ENCODE measurements at places on chromosomes 4 and X.

GRCh38 chr4:92163348-92163747, 140.4 kb upstream of the GRID2 start:
- DNase-seq, result no peak

DNA sequence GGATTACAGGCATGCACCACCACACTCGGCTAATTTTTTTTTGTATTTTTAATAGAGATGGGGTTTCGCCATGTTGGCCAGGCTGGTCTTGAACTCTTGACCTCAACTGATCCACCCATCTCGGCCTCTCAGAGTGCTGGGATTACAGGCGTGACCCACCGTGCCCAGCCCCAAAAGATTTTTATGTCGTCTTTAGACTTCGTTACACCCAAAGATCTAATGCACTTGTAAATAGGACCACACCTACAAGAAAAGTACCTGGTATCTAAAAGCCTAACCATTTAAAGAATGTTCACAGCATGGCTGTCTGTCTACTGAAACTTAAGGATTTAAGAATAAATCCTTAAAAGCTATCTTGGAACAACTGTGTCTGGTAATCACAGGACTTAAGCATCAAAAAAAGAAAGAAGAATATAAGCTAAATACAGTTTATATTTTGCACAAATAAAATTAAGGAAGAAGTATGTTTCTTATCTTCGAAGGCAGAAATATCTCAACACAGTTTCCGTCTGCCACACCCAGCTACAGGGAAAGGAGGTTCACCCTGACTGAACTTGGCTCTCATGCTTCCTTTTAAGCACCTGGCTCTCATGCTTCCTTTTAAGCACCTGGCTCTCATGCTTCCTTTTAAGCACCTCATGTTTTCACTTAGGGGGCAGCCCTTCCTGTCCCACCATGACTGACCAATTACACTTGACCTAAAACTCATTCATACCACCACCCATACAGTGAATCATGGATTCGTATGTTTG, 92.0 kb upstream of the STS start:
- no peak for DNase-seq

- no peak for DNase-seq
These were observed 102.6 kb upstream of the SCML1 start for GRCh38 chrX:17634542-17635207.

DNA sequence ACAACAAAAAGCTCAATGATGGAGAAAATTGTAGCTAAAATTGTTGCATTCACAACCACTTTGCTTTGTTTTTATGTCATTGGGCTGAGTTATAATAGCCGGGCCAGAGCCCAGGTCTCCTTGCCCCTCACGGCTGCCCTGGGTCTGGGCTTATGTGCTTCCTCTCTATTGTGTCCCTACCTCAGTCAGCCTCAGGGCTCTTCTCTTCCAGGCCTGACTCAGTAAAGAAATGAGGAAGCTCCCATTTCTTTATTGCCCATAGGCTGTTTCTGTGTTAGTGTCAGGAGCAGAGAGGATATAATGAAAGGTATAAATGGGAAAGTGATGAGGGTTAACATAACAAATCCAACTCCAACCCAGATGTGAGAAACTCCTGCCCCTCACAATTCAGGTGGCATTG, 18.0 kb downstream of the BST1 start:
- DNase-seq, result no peak

DNA sequence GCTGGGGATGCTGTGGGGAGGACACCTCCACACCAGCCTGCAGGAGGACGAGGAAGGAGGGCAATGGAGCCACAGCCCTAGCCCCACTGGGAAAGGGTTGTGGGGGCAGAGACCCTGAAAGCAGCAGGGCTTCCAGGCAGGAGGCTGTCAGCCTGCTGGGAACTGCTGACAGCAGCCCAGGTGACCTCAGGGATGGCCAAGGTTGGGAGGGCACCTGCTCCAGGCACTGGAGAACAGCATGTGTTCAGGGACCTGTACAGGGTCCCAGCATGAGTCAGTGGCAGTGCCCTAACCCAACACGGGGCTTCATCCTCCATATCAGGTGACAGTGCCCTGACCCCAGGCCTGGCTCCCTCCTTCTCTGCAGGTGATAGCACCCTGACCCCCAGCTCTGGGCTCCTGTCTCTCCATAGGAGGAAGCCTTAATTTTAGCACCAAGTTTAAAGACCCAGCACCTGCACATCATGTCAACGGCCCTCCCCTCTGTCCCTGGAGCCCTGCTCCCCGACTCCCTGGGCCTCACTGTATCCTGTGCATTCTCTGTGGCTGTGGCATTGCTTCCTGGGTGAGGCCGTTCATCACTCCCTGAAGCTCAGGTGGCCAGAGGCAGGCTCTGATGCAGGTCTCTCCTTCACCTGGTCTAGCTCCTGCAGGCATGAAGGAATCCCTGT, 66.3 kb downstream of the CRMP1 start:
- DNase-seq, result no peak

DNA sequence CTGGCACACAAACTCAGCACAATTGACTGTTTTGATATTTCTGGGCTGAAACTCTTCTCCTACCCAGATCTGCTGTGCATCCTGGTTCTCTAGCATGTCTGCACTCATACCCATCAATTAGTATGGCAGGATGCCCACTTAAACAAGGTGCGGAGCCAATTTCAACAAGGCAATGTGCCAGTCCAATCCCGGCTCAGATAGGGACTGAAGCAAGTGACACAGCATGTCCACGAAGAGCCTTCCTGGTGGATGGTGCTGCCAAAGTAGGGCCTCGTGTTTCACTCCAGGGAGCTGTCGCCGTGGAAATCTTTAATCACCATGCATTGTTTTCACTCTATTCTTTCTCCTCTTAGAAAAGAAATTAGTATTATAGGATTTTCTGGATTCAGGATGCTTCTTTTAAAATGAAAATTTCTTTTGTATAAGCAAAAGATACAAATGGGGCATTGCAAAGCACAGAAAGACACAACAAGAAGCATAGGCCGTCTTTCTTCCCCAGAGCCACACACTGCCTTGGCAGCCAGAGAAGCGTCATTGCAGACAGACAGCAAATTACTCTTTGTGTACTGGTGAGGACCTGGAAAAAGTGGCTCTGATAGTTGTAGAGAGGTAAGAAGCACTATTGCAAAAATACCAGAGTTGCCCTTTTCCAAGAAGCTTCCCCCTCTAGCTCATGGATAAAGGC, 40.6 kb upstream of the LSM6 start:
- DNase-seq, result no peak

DNA sequence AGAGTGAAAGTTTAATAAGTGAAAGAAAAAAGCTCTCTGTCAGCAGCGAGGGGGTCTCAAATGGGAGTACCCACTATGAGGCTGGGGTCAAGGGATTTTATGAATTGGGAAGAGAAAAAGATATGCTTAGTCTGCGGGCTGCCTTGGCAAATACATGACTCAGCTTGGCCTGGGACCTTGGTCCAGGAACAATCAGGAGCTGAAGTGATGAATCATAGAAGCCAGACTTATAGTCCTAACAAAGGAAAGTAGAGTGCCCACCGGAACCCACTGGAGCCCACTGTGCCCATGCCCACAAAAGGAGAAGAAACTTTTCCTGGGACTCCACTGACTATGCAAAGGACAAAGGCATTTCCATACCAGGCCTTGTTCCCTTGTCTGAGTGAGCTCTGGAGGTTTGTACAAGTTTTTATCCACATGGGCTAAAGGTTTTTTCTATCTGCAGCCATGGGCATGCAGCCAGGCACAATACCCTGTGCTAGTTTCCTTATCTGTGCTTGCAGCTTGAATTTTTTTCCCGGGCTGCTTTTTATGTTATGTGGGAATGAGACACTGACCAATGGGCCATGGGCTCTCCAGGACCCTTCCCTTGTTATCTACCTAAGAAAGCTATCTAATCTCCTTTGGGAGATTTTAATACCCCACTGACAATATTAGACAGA, 201.7 kb downstream of the FAM133A start:
- no peak for DNase-seq

- no peak for DNase-seq
These were observed 245.8 kb upstream of the GK2 start for GRCh38 chr4:79653871-79654270.

GRCh38 chr4:169756971-169757574, 671 bp downstream of the HPF1 start:
- no peak for DNase-seq

DNA sequence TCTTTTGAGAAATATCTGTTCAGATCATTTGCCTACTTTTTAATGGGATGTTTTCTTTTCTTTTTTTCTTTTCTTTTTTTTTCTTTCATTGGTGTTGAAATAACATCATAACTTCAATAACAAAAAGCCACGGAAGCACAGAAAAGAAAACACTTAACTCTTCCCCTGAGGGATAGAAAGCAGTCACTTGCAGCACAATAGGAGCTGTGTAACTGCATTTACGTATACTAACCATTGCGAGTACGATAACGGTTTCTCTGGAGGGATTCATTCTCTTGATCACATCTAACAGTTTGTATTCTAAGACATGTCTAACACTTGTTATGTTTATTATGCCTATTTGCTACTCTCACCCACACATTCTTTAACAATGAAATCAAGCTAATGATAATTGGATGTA, 27.3 kb downstream of the C4orf46 start:
- no peak for DNase-seq

DNA sequence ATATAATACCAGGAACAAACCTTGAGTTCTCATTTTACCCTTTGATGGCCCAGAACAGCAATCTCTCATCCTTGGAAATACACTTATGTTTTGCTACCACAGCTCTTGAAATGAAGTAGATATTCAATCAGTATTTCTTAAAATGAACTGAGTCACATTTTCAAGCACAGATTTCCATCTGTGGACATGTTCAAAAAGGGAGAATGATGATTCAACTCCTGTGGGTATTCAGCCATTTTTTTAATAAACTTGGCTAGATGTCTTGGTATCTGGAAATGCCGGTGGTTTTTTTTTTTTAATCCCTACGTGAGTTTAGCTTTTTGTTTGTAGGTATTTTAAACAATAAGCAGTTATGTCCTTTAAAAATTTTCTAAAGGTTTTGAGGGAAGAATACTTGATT, 64.2 kb upstream of the TRPC5OS start:
- DNase-seq, result no peak

- peak; percentile 62 for DNase-seq
These were observed 6.8 kb upstream of the CLCN5 start for GRCh38 chrX:49915361-49916222.

DNA sequence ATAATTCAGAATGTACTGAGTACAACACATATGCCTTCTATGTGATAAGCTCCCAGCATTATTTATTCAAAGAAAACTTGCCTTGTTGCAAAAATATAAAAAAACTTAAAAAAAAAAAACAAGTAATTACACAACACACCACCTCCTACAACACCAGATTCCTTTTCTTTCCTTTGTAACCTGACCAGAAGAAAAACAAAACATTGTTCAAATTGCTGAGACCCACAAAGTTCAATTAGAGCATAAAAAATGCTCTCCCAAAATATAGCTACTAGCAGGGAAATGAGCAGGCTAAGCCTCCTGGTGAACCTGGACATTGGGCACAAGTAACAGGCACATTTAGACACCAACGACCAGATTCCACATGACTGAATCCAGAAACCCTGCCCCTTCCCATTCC, 38.3 kb downstream of the MECP2 start:
- DNase-seq, result no peak

DNA sequence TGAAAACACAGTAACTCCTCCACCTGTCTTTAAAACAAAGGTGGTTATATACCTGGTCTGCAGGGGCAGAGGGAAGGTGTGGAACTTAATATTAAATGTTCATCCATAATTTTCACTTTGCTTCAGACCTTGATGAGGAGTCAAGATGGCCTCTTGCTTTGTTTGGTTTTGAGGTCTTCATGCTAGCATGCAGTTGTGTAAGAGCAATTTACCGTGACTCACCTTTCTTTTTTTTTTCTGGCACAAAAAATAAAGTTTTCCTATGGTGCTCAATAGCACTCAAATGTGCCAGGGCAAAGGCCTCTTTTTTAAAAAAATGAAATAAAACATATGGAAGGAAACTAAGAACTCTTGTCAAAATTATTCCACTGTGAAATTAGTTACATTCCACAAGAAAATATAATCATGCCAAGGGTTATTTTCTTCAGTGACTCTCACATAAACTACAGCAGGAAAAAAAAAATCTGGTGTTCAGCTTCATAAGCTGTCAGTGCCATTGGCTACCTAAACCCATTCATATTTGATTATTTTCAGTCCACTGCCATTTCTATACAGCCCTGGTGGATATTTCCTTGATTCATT, 128.2 kb downstream of the SLC7A11 start:
- DNase-seq, result no peak

- no peak for DNase-seq
These were observed 25.3 kb downstream of the HOPX start for GRCh38 chr4:56655627-56656345.

DNA sequence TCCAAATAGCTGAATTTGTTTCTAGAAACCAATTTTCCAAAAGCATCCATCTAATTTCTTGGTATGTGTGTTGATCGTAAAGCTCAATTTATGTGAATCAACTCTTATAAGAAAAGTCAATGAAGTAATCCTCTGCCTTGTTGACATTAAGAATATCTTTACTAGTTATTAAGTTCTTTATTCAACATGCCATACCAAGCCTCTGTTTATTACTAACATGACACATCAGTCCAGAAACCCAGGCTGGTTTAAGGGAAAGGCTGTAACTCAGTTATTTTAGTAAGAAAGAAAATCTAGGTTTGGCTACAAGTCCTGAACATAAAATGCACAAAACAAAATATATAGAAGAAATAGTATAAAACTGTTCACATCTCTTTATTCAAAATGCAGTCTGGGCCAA, 48.0 kb downstream of the KLHL34 start:
- DNase-seq, result no peak

DNA sequence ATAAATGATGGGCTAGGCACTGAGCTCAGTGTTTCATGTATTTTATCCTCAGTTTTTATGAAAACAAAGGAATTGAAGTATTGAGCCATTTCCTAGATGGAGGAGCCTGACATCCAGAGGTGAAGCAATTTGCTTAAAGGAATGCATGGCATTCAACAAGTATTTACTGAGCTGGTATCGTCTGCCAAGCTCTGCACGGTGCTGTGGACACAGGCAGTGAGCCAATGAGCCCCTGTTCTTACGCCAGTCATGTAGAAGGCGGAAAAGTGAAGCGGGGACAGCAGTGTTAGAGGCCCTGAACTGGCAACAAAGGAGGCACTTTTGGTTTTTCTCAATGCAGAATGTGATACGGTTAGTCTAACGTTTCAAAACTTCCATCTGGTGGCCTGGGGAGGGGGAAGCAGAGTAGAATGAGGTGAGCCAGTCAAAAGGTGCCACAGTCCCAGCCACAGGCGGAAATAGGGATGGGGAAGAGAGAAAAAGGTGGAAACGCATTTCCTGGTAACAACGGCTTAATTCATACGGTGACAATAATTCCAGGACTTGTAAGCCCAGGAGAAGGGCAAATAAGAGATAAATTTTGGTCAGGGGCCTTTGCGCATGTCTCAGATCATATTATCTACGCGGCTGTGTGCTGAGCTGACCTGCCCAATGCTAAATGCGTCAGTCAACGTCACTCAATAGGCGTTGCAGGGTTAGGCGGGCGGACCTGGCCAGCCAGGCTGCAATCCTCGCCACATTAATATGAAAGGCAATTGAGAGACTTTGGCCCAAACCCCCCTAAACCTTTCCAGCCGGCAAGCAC, 133.9 kb downstream of the AFAP1 start:
- DNase-seq, result no peak

GRCh38 chr4:6716018-6716911, at the start of gene BLOC1S4:
BLOC1S4 (plus strand) TSS chr4:6716174; CDS start chr4:6716210, 36 bp downstream.
- peak; percentile 90 for DNase-seq

GRCh38 chr4:74855879-74856278, 61.6 kb upstream of the BTC start:
- DNase-seq, result no peak

All from sciatic nerve (tissue), 2 donors.